ENCODE measurements at places on chromosomes 16 and 17.

DNA sequence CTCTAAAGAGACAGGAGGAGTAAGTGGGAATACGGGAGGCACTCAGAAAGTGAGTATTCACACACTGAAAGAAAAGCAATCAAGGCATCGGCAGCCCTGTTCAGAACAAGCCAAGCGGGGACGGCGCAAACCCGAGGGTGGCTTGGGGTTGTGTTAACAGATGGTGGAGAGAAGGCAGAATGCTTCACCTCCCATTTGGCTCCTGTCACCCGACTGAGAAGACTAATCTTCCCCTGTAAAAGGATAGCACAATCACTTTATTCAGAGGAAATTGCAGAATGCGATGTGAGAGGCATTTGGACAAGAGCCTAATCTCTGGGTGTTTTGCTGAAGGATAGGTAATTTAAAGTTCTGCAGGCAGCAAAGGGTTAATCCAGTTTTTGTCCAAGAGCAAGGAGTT lies 119.3 kb upstream of the WSCD1 start:
- no peak for DNase-seq

DNA sequence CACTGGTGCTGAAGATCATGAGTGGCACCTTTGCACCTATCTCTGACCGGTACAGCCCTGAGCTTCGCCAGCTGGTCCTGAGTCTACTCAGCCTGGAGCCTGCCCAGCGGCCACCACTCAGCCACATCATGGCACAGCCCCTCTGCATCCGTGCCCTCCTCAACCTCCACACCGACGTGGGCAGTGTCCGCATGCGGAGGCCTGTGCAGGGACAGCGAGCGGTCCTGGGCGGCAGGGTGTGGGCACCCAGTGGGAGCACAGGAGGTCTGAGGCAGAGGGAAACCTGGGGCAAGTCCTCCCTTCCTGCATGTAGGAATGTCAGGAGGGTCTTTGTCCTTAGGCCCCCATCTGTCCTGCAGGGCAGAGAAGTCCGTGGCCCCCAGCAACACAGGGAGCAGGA lies 6.5 kb upstream of the TRAF4 start:
- no peak for DNase-seq

GRCh38 chr16:26598061-26598460 lies 468.7 kb upstream of the C16orf82 start:
- no peak for DNase-seq

GRCh38 chr17:282912-283882 lies 69.4 kb downstream of the RPH3AL start:
- DNase-seq = no peak

- no peak for DNase-seq
These were observed 6.4 kb downstream of the RPS15A start for GRCh38 chr16:18783430-18784341.

DNA sequence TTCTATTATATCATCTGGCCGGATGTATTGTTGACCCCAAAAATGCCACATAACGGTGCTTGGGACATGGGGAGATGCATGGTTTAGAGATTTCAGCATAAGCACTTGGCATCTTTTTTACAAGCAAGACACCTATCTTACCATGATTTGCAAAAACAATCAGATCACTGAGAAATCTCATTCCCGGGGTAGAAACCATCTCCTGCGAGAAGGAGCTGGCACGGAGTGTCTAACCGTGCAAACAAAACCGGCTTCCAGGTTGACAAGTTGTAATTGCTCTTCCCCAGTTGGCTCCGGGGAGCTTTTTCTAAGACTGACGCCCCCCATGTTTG lies 1.0 kb downstream of the SLC16A6 start:
- DNase-seq = no peak

- no peak for DNase-seq
These were observed 66.3 kb upstream of the DOC2B start for GRCh38 chr17:247767-248166.

- DNase-seq = no peak
These were observed 4.8 kb downstream of the GNG13 start for GRCh38 chr16:795580-796229.

- DNase-seq = no peak
These were observed 28.8 kb downstream of the DYNLRB2 start for GRCh38 chr16:80569440-80570105.

DNA sequence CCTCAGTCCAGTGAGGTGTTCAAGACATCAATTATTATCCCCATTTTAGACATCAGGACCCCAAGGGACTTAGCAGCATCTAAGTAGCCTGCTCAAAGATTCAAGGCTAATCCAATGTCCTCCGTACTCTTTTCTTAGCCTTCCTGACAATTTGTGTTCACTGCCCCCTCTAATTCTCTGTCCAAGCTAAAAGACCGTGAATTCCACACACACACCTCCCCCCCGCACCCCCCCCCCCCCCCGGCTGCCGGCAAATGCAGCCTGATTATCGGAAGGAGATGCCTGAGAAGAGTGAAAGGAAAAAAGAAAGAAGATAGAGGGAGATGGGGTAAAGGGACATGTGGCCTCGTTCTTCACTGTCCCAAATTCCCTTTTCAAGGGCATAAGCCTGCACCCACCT lies 58.1 kb upstream of the NLK start:
- no peak for DNase-seq

- DNase-seq = no peak
These were observed 60.3 kb upstream of the CORO6 start for GRCh38 chr17:29682987-29683386.

GRCh38 chr16:89256651-89257254 lies 39.2 kb downstream of the ZNF778 start:
- no peak for DNase-seq

DNA sequence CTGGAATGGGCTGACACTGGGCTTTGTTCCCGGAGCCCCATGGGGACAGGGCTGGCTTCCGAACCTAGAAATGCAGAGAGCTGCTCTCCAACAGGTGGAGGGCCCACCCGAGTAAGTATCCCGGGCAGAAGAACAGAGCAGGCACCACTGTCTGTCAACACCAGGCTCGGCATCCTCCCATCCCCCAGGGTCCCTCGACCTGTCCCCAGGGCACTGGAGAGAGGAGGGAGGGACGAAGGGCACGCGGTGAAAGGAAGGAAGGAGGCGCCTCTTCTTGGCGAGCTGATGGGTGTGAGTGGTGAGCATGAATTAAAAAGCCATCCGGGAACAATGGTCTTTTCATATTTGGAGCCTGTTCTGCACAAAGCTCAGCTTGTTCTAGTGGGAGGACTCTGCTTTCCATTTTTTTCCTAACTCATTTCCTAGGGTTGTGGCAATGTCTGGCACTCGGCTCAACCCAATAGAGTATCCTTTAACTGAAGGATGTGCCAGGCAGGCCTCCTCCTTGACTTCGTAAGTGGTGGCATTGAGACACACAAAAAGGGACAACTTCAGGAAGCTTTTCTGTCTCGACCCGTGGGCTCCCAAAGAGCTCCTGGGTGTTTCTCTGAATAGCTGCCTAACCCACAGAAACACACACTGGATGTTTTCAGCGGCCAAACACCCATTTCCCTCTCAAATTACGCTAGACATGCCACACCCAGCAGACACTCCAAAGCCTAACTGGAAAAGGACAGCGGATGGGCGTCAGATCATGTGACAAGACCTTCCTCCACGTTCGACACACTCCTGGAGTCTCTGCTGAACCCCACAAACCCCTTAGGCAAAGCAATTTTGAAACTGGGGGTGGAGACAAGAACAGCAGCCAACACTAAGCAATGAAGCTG lies 47.7 kb downstream of the ZFHX3 start:
- no peak for DNase-seq

DNA sequence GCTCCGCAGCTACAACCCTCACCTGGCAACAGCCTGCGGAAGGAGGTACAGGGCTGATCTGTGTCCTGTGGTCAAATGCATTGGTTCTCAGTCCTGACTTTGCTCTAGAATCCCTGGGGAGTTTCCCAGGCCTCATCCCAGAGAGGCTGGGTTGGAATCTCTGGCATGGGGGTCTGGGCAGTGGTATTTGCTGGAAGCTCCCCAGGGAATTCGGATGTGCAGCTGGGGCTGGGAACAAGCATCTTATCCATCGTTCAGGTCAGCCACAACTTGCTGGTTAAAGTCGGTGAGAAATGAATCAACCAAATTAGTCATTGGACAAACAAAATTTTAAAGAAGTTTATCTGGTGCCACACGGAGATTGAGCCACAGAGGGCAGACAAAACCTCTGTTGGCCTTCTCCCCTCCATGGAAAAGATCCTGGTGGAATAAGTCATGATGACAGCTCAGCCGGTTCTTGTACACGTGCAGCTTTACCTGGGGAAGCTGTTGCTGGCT lies 231.2 kb downstream of the FOXL1 start:
- DNase-seq = no peak

- DNase-seq = no peak
These were observed 308.2 kb upstream of the IRX3 start for GRCh38 chr16:54594601-54595391.

DNA sequence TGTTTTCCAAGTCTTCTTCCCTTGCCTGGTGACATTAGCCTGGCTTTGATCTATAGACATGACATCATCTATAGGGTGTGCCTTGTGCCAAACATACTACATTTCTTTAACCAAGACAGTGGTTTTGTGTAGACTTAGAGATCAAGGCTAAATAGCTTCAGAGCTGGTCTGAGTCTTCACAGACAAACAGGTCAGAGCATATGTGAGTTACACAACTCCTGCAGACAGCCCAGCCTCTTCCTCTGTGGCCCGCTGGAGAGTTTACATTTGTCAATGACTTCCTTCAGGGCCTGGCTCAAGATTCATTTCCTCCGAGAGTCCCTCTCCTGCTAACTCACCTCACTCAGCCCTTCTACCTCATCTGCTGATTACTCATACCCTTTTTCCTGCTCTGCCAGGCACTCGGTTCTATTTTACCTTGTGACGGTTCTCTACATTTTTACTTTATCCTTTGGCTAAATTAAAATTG lies 73.1 kb upstream of the TANC2 start:
- no peak for DNase-seq

GRCh38 chr17:32491371-32492263 lies 4.8 kb downstream of the CDK5R1 start:
- DNase-seq = no peak

GRCh38 chr16:2913603-2914002 lies 1.9 kb downstream of the FLYWCH1 start:
- DNase-seq = no peak

DNA sequence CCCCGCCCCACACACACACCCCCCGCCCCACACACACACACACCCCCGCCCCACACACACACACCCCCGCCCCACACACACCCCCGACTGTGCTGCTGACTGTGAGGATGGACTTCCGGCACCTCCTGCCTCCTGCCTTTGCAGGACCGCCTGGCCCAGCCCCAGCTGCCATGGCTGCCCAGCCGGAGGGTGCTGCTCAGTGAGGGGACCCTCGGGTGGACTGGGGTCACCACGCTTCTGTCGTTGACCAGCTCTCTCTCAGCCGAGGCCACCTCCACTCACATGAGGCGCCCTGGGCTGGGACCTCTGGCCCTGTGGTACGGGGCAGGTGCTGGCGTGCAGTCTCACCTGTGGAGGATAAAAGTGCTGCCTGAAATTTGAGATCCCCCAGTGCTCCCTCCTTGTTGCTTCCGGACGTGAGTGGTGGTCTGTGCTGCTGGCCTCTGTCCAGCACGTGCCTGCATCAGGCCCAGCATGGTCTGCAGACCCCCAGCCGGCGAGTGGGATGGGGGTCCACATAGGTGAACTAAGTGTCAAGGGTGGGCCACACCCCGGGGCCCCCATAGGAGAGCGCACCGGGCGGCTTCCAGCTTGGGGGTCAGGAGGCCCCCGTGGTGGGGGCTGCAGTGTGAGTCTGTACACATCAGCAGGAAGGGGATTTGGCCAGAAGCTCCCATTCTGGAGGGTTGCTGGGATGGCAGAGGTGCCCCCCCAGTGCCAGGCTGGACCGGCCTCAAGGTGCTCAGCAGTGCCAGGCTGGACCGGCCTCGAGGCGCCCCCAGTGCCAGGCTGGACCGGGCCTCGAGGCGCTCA lies 11.2 kb downstream of the METRNL start:
- DNase-seq = no peak

DNA sequence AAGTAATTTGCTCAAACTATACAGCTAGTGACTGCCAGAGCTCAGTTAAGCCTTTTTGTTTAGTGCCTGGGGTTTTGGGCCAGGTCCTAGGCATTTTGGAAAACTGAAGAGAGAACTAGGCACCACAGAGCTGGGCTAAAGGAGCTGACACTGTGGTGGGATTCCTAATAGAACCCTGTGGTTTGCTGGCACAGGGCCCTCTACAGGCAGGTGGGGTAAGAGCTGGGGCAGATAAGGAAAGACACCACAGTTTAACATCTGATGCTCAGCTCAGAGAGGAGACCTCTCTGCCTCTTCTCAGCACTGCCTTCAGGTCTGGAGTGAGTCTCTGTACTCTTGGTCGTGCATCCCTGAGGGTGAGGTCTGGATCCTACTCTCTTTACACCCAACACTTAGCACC lies 121.2 kb downstream of the SNX11 start:
- peak; percentile 29 for DNase-seq

GRCh38 chr17:81035521-81036196 lies 708 bp downstream of the BAIAP2 start:
- DNase-seq = no peak

GRCh38 chr16:66223176-66223780 lies 143.2 kb upstream of the CDH5 start:
- no peak for DNase-seq

DNA sequence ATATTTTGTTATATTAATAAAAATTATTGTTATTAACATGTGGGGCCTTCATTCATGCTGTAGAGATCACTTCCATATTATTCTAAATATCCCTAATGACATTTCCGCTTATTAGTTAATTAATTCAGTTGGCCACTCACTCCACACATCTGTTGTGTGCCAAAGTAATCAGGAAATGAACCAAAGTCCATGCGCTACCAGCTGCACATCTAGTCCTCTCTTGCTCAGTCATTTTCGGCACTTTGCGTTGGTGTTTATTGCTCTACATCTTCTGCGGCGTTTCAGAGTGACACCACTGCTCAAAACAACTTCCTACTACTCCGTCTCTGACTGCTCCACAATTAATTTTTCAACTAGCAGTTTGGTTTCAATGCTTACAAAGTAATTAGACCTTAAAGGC lies 101.4 kb upstream of the ZFHX3 start:
- DNase-seq = no peak

- DNase-seq = no peak
These were observed 1.8 kb downstream of the MPP2 start for GRCh38 chr17:43905400-43905984.

DNA sequence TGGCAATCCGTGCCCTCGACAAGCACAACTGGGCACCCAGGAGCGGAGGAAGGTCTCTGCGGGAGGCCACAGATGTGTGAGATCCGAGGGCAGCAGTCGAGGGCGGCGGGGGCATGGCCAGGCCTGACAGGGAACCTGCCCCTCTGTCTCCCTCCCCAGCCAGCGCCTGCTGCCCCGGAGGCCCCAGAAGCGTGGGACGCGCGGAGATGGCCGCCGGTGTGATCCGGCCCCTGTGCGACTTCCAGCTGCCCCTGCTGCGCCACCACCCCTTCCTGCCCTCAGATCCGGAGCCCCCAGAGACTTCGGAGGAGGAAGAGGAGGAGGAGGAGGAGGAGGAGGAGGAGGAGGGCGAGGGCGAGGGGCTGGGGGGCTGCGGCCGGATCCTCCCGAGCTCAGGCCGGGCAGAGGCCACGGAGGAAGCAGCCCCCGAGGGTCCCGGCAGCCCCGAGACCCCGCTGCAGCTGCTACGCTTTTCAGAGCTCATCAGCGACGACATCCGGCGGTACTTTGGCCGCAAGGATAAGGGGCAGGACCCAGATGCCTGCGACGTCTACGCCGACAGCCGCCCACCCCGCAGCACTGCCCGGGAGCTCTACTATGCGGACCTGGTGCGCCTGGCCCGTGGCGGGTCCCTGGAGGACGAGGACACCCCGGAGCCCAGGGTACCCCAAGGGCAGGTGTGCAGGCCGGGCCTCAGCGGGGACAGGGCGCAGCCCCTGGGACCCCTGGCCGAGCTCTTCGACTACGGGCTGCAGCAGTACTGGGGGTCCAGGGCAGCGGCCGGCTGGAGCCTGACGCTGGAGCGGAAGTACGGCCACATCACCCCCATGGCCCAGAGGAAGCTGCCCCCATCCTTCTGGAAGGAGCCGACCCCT lies 1.7 kb downstream of the PERCC1 start:
- no peak for DNase-seq
